CD4-positive, alpha-beta T cell (primary cell): ENCODE measurements at places on chromosomes 16 and 17.

DNA sequence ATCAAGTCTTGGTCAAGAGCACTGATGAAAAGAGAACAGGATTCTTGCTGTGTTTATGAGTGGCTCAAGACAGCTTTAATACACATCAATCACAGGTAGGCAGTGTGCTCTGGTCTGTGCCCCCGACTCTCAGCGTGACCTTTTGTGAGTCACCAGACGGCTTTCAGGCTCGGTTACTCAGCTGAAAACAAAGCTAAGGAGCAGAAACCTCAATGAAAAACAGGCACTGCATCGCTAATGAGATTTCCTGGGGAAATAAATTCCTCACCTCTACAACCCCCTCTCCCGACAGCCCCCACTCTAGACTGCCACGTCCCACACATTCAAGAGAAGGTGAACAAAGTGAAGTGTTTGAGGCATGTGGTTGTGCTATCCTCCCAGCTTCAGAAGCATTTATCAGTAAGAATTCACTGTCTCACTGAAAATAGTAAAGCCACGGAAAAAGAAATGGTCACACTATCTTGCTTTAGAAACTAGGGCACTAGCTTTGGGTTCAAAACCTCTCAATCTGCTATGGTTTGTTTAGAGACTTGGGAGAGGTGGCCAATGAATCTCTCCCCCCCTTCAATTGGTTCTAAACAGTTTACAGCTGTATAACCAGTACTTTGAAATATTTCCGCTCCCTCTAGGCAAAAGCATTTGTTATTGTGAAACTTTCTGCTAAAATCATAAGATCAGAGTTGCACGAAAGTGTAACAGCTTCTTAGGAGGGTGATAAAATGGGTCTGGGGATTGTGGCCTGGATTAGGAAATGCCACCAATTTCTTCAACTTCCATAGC, 199.5 kb upstream of the PMFBP1 start:
- no peaks in the 10 kb centered on the region for H3K4me1 ChIP-seq
- H3K4me3 ChIP-seq, result no peak overlapping the region
- H3K36me3 ChIP-seq, result no peaks in the 10 kb centered on the region
- H3K27me3 ChIP-seq, result no peaks in the 10 kb centered on the region
- no peak for DNase-seq

DNA sequence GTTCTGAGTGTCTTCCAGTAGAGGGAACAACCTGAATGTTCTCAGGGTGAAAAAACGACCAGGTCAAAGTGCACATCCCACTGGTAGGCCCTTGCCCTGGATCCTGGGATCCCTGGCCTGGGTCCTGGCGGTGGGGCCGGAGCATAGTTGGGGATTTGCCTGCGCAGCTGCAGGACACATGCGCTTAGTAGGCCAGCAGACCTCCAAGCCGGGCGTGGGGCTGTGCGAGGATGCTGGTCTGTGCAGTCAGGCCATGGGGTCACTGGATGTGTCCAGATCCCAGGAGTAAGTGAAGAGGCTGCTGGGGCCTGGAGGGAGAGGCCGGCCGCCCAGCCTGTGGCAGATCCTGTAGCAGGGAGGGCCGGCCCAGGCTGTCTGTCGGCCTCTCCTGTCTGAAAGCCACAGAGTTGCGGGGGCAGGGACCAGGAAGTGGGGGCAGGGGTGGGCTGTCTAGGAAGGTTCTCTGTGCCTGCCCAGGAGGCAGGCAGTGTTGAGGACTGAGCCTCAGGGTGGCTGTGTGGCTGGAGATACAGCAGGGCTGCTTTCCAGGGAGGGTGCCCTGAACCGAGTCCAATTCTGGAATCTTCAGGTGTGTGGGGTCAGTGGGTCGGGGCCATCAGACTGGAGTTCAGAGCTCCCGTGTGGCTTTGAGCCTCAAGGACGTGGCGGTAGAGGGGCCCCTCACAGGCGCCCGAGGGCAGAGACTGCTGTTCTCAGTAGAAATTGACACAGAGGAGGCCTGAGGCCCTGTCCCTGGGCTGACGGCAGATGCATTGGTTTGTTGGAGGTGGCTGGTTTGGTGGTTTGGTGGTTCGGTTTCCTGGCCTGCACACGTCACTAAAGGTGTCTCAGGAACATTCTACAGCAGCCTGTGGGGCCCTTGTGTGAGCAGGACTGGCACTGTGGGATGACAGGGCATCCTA, 17.2 kb upstream of the NUDT16L1 start:
- peak overlapping the region; percentile 72 for H3K27ac ChIP-seq
- peaks cover 38% of the 10 kb centered on the region for H3K36me3 ChIP-seq
- H3K4me1 ChIP-seq, result peaks cover 40% of the 10 kb centered on the region
- no peaks in the 10 kb centered on the region for H3K27me3 ChIP-seq

- peaks cover 33% of the 10 kb centered on the region for H3K36me3 ChIP-seq
- H3K27me3 ChIP-seq, result no peaks in the 10 kb centered on the region
- DNase-seq, result no peak
Measured at GRCh38 chr16:70575376-70575775, 51.8 kb downstream of the SF3B3 start.

DNA sequence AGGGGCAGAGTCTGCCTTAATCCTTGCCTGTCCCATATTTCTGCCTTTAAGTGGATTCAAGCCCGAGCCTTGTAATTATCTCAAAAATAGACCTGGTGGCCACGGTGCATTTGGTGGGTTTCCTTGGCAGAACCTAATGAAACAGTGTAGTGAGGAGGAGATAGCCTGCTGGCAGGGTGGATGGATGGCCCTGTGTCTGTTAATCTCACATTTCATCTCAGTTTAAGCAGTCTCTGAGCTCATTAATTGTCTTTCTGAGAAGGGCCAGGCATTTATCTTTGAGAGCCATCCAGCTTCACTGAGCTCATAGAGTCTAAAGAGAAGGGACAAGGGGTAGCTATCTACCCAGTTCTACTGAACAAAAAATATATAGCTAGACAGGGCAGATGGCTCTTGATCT, 364.0 kb upstream of the EEF2KMT start:
- no peak overlapping the region for H3K4me3 ChIP-seq
- no peaks in the 10 kb centered on the region for H3K27me3 ChIP-seq
- no peaks in the 10 kb centered on the region for H3K36me3 ChIP-seq
- no peak overlapping the region for H3K27ac ChIP-seq
- DNase-seq, result no peak

DNA sequence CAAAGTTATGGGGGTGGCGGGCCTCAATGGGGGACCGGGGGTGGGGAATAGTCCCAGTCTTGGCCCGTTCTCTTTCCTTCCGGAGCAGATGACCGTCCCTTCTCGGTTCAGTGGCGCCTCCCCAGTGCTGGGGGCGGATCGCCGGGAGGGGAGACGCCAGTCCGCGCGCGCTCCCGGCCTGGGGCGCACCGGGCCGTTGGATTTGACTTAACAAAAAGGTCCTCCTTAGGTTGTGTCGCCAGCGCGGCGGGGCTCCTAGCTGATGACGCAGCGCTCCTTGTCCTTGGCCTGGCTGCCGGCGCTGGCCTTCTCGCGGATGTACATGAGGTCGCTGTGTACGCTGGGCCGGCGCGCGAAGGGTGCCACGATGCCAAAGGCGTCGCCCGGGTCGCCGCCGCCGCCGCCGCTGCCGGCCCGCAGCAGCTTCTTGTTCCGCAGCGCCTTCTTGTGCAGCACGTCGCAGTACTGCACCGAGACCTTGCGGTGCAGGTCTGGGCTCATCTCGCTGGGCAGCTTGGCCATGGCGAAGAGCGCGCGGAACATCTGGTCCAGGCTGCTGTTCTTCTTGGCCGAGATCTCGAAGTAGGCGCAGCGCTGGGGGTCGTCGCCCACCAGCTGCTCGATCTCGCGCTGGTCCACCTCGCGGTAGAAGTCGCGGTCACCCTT, 1.2 kb downstream of the RASD1 start:
- no peak for DNase-seq
- peaks cover 8% of the 10 kb centered on the region for H3K27me3 ChIP-seq

DNA sequence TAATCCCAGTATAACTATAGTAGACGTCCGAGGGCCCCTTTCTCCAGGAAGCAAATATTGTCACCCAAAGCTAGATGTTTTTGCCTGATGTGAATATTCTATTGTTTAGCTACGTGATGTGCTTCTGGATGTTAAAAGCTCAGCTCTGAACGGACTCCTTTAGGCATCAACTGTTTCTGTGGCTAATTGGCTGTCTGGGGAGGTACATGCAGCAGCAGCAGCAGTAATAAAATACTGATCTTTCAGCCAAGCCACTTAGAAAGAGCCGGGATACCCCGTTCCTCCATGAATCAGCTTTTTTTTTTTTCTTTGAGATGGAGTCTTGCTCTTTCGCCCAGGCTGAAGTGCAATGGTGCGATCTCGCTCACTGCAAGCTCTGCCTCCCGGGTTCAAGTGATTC, 43.0 kb downstream of the TRARG1 start:
- H3K4me1 ChIP-seq, result no peaks in the 10 kb centered on the region
- H3K36me3 ChIP-seq, result no peaks in the 10 kb centered on the region
- no peak overlapping the region for H3K27ac ChIP-seq
- no peak overlapping the region for H3K4me3 ChIP-seq

DNA sequence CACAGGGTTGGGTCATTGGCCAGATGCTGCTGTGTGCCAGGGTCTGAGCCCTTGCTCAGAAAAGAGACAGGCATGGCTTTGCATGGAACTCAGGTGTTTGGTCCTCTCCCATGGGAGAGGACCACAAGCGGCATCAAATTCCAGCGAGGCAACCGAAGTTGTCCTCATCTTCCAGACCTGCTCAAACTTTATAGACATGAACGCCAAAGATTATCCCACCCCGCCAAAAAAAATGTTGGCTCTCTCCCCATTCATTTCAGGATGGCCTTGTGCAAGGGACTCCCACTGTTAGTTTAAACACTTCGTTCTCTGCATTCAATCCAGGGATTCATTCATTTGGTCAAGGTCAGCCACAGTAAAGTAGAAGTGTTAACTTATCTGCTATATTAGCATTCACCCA, 360.8 kb upstream of the ZFHX3 start:
- no peaks in the 10 kb centered on the region for H3K27me3 ChIP-seq
- no peak overlapping the region for H3K27ac ChIP-seq
- DNase-seq, result no peak
- H3K36me3 ChIP-seq, result no peaks in the 10 kb centered on the region
- H3K4me1 ChIP-seq, result no peaks in the 10 kb centered on the region

- peaks cover 38% of the 10 kb centered on the region for H3K36me3 ChIP-seq
- H3K27ac ChIP-seq, result no peak overlapping the region
- no peak overlapping the region for H3K4me3 ChIP-seq
- H3K27me3 ChIP-seq, result no peaks in the 10 kb centered on the region
- H3K4me1 ChIP-seq, result no peaks in the 10 kb centered on the region
Measured at GRCh38 chr16:24204150-24204665, 51.9 kb upstream of the CACNG3 start.

DNA sequence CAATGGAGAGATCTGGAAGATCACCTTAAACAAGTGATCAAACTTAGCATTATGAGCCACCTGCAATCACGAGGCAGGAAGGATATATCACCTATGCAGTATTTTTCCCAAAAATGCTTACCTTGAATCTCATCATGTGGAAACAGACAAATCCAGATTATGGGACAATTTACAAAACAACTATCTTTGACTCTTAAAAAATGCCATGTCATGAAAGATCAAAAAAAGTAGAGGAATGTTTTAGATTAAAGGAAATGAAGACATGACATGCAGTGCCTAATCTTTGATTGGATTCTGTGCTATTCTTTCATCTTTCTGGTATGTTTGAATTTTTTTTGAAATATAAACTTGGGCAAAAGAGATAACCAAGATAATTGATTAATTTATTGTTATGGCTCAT, 95.9 kb downstream of the KPNA2 start:
- no peaks in the 10 kb centered on the region for H3K27me3 ChIP-seq
- no peak overlapping the region for H3K4me3 ChIP-seq
- DNase-seq, result no peak
- peaks cover 18% of the 10 kb centered on the region for H3K36me3 ChIP-seq

- H3K4me3 ChIP-seq, result no peak overlapping the region
- no peaks in the 10 kb centered on the region for H3K4me1 ChIP-seq
- DNase-seq, result no peak
- no peaks in the 10 kb centered on the region for H3K36me3 ChIP-seq
- H3K27ac ChIP-seq, result no peak overlapping the region
- no peaks in the 10 kb centered on the region for H3K27me3 ChIP-seq
Measured at GRCh38 chr17:55889271-55889670, 138.4 kb downstream of the PCTP start.

DNA sequence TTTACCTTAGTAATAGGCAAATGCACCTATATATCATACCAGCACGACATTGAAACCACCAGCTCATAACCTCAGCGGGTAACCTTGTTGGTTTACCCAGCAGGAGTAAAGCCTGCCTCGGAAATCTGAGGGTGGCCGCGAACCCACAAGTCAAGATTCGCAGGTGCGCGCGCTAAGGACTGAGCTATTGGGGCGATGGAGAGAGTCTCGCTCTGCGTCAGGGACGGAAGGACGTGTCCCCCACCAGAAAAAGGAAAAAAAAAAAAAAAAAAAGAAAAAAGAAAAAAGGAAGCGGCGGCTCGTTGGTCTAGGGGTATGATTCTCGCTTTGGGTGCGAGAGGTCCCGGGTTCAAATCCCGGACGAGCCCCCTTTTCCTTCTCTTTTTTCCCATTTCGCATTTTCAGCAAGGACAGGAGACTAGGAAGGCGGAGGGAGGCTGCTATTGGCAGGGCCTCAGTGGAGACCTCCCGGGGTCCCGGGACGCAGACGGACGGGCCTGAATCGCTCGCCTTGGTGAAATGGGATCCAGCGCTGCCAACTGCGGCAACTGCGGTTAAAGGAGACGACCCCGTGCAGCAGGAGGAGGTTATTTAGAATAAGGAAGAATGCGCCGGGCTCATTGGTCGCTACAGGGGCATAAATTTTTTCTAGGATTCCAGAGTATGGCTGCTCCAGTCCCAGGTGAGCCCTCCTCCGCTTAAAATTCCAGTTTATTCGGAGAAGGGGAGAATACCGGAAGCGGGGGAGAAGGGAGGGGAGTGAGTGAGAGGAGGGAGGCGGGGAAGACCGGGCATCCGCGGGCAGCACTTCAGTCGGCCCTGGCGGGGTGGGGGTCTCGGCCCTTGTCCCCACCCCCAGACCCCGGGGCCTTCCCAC, at the start of gene OR1F1:
Gene OR1F1, plus strand, starts transcription at position 407 of the 877 bp plus-strand sequence.
- H3K27ac ChIP-seq, result no peak within 1 kb of the TSS
- H3K36me3 ChIP-seq, result no peaks in the 10 kb centered on the region
- H3K27me3 ChIP-seq, result peaks cover 68% of the 10 kb centered on the region
- H3K4me3 ChIP-seq, result peak within 1 kb of the TSS; percentile 33
- DNase-seq, result peak; percentile 66

DNA sequence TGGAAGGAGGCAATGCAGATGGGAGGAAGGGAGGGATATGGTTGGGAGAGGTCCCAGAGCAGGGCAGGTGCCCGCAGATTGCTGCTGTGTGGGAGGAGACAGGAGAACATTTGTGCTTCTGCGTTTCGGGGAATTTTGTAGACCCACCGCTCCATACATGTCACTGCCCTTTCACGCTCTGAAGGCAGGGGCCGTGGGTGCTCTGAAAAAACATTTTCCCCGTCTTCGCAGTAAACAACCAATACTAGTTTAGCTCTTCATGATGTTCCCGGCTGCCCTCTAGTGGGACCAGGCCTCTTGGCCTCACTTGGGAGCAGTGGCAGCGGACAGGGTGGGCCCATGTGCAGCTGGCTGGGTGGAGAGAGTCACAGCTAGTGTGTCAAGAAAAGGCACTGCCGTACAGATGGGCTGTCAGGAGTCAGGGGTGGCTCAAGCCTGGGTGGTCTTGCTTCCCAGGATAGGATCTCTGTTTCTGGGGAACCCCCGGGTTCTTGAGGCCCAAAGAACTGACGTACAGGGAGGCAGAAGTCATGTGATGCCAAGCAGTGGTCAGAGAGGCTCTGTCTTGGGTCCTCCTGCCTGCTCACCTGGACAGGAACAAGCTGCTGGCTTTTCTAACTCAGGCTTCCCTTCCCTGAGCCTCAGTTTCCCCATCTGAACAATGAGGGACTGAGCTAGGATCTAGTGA, 46.5 kb upstream of the CPNE2 start:
- H3K4me3 ChIP-seq, result no peak overlapping the region
- DNase-seq, result peak; percentile 24
- peaks cover 60% of the 10 kb centered on the region for H3K4me1 ChIP-seq
- H3K27ac ChIP-seq, result peak overlapping the region; percentile 32

- H3K27ac ChIP-seq, result no peak overlapping the region
- no peaks in the 10 kb centered on the region for H3K36me3 ChIP-seq
- no peak for DNase-seq
Measured at GRCh38 chr17:31598921-31599571, 207.6 kb downstream of the RAB11FIP4 start.
